Naive thymus-derived CD4-positive, alpha-beta T cell (primary cell): ENCODE measurements at places on chromosomes 12 and 14. TPM values are rescaled to one million over a fixed set of nuclear protein-coding genes. Genes with fewer than 3 reads are reported as not detected.

The FGF23 gene
- not detected for total RNA-seq

DNA sequence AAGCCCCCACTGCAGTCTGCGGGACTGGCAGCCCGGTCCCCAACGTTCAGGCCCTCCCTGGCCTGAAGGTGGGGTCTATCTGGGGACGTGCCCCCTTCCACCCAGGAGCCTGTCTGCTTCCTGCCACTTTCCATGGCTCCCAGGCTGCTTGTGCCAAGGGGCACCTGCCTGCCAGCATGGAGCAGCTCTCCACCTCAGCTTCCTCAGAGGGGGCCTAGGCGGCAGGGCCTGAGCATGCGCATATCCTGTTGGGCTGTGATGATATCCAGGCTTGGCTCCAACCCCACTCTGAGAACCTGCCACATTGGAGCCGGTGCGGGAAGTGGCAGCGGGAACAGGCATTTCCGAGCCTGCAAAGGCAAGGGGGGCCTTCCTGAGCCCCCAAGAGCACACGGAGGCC lies 57.4 kb downstream of the FUT8 start:
- no peak for DNase-seq
- no peaks in the 10 kb centered on the region for H3K4me1 ChIP-seq

DNA sequence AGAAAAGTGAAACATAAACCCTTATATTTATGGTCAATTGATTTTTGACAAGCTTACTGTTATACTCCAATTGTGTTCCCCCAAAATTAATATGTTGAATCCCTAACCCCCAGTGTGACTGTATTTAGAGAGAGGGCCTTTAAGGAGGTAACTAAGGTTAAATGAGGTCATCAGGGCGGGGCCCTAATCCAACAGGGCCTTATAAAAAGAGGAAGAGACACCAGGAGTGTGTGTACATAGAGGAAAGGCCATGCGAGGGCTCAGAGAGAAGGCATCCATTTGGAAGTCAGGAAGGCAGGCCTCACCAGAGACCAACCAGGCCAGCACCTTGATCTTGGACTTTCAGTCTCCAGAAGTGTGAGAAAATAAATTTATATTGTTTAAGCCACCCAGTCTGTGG lies 6.5 kb upstream of the VTI1B start:
- no peak overlapping the region for H3K27ac ChIP-seq
- no peak for DNase-seq
- H3K4me3 ChIP-seq, result no peak overlapping the region

The C14orf132 gene
- 21.7 TPM for total RNA-seq

The MYO1A gene
- total RNA-seq, result 1.9 TPM

The GPD1 gene
- total RNA-seq, result 0.60 and 0.64 TPM in 2 replicates

The PLA2G1B gene
- not detected in 2 replicates for total RNA-seq

DNA sequence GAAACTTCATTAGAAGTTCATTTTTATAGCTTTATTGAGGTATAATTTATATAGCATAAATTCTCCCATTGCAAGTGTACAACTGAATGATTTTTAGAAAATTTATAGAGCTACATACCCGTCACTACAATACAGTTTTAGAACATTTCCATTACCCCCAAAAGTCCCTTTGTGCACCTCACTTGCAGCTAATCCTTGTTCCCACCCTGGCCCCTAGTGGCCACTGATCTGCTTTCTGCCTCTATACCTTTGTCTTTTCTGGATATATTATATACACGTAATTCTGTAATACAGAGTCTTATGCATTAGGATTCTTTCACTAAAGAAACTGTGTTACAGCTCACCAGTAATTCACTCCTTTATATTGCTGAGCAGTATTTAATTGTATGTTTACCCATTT lies 145.1 kb upstream of the DIO2 start:
- DNase-seq, result no peak
- no peaks in the 10 kb centered on the region for H3K4me1 ChIP-seq
- no peak overlapping the region for H3K4me3 ChIP-seq
- H3K36me3 ChIP-seq, result no peaks in the 10 kb centered on the region
- no peaks in the 10 kb centered on the region for H3K27me3 ChIP-seq

GRCh38 chr14:99860219-99860618 lies 67.0 kb downstream of the EML1 start:
- no peak overlapping the region for H3K4me3 ChIP-seq
- no peaks in the 10 kb centered on the region for H3K36me3 ChIP-seq
- H3K27ac ChIP-seq, result no peak overlapping the region
- H3K4me1 ChIP-seq, result no peaks in the 10 kb centered on the region
- DNase-seq, result no peak

DNA sequence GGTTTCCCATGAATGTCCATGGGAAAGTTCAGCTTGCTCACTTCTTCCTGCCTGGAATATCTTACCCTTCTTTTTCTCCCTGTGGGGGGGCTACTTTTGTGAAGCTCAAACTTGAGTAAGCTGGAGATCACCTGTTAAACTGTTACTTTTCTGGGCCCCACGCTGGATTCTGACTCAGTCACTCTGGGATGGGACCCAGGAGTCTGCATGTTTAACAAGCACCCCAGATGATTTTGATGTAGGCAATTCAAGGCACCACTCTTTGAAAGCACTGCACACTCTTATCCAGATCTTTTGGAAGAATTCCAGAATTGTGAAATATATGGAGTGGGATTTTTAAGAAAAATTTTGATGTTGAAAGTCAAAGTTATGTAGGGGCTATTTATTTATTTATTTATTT lies 46.3 kb upstream of the IGF1 start:
- H3K4me3 ChIP-seq, result no peak overlapping the region
- no peaks in the 10 kb centered on the region for H3K4me1 ChIP-seq
- H3K27ac ChIP-seq, result no peak overlapping the region
- no peaks in the 10 kb centered on the region for H3K27me3 ChIP-seq

The SLCO1C1 gene
- total RNA-seq, result not detected

DNA sequence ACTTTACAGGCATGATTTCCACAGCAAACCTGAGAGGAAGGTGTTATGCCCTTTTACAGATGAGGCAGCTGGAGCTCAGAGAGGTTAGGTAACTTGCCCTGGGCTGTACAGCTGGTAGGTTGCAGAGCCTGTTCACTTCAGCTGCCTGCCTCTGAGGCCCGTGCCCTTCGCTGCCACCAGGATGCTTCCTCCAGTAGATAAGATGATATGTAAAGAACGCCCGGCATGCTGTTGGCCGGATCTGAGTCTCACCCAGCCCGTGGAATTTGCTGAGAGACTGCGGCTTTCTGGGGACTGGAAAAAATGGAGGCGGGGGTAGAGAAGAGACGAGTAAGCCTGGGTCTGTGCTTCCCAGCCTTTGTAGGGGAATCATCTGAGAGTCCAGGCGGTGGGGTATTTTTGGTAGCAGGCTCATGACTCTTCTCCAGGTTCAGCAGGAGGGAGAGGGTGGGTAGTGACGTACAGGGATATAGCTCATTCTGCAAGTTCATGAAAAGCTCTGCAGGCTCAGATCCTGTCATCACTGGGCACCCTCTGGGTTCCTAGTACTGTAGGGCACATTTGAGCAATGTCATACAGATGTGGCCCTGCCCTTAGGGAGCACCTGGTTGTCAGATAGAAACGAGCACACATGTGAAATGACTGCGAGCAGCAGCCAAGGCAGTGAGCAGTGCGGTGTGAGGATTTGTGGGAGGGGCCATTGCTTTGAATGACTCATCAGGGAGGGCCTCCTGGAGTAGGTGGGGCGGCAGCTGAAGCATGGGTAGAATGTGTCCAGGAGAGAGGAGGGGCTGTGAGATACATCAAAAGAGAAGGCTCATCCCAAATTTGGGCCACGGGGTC lies 159.4 kb downstream of the TSPAN9 start:
- H3K36me3 ChIP-seq, result no peaks in the 10 kb centered on the region
- no peaks in the 10 kb centered on the region for H3K4me1 ChIP-seq
- no peaks in the 10 kb centered on the region for H3K27me3 ChIP-seq
- no peak overlapping the region for H3K4me3 ChIP-seq

DNA sequence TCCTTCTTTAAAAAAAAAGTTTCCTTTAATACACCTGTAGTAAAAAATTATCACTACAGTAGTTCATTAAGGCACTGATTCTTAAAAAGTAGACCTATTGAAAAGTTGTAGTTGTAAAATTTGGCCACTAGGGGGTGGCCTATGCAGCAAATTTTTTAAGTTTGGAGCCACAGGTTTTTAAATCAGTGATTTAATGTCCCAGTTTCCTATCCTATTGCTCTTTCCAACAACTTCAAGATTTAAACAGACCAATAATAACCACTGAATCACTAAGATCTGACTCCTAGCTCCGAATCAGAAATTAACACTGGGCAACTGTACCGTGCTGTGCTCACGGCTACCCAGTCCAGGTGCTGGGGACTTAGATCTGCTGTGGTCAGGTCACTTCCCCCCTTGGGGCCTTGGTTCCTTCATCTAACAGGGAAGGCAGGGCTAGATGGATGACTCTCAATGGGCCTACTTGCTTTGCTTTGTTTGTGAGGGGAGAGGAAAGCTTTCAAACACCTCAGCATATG lies 279.3 kb downstream of the MED13L start:
- peak; percentile 31 for DNase-seq
- peaks cover 13% of the 10 kb centered on the region for H3K36me3 ChIP-seq
- no peak overlapping the region for H3K4me3 ChIP-seq
- no peaks in the 10 kb centered on the region for H3K27me3 ChIP-seq
- no peak overlapping the region for H3K27ac ChIP-seq

DNA sequence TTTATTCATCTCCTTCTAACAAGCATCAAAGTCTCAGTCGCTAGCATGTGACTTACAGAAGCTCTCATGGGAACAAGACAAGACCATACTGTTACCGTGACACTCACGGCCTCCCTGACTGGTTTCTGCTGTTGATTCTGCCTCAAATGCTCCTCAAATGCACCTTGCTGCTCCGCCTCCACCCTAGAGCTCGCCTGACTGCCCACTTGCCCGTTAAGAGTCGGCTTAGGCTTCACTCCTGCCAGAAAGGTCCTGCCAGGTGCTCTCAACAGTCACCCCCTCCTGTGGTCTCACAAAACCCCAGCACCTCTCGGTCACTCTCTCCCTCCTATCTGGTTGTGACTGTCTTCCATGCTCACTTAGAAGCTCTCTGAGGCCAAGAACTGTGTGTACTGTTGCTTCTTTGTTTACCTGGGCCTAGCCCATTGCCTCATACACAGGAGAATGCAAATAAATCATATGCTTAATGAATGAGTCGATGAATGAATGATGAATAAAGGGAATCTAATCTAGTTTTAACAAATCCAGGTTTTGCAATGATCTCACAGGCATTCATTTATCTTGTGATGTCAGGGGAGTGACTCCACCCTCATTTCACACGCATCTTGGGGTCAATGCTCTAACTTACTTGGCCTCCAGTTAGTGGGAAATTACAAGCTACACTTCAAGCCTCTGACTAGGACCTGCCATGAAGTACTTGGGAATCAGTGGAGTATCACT lies 41.3 kb downstream of the SSH1 start:
- no peaks in the 10 kb centered on the region for H3K4me1 ChIP-seq
- no peak for DNase-seq
- H3K36me3 ChIP-seq, result peaks cover 48% of the 10 kb centered on the region
- H3K27me3 ChIP-seq, result no peaks in the 10 kb centered on the region

DNA sequence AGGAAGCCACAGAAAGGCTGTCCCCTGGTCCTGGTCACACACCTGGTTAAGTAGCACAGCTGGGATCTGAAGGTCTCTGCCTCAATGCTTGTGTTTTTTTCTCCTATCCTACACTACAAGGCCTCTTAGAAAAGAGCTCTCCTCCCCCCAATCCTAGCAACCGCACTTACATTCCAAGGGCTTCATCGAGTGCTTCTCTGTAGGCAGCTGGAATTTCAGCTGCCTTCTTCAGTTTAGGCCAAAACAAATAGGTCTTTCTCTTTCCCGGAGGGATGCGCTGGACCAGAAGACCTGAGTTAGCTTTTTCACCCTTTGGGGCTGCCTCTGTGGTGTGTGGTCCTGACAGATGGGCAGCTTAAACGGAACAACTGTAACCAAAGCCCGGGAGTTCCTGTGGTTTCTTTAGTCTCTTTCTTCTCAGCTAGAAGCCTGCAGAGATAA lies 109.7 kb downstream of the GPATCH2L start:
- no peak overlapping the region for H3K4me3 ChIP-seq
- H3K4me1 ChIP-seq, result no peaks in the 10 kb centered on the region
- no peaks in the 10 kb centered on the region for H3K36me3 ChIP-seq
- DNase-seq, result no peak
- no peak overlapping the region for H3K27ac ChIP-seq

DNA sequence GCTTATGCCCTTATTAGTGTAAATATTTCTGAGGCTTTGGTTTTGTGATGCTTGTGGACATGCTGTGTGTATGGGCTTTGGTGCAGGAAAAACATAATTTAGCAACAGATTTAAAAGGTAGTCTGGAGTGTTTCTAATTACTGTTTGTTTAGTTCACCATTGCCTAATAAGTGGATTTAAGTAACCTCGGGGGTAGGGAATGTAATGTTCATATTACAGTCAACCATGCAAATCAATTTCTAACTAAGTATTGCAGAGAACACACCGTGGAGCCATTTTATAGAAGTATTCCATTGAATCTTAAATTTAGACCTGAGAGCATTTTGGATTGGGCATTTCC lies 53.5 kb downstream of the ANO6 start:
- no peaks in the 10 kb centered on the region for H3K36me3 ChIP-seq
- H3K4me3 ChIP-seq, result no peak overlapping the region
- no peak for DNase-seq
- H3K27me3 ChIP-seq, result no peaks in the 10 kb centered on the region
- H3K27ac ChIP-seq, result no peak overlapping the region
- H3K4me1 ChIP-seq, result no peaks in the 10 kb centered on the region

DNA sequence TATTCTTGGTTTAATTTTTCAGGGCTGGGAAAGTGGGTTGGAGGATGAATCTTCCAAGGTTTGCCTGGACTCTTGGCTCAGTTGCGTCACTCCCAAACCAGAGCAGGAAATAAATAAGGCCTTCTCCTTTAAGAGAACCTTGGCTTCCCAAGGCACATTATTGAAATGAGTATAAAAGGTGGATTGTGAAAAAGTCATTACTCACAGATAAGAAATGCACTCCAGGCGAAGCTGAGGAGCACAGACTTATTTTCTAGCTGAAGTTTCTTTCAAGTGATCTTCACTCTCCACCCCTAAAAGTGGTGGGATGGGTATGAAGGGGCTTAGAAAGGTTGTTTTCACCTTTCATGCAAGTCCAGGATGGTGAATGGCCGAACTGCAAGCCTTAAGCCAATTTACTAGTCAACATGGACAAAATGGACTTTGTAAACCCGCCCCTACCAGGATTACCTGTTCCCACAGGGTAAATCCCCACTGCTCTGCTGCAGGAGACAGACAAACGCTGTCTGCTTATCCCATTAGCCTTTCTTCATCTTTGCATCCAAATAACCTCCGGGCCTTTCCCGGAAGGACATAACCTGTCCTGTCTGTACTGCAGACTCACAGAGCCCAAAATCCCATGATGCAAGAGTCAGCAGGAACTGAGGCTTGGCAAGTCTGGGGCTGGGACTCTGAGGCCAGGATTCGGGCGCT lies 207.6 kb downstream of the BCL11B start:
- no peaks in the 10 kb centered on the region for H3K27me3 ChIP-seq
- H3K4me3 ChIP-seq, result no peak overlapping the region
- H3K27ac ChIP-seq, result no peak overlapping the region

GRCh38 chr14:106518054-106518943 lies 991.9 kb downstream of the TMEM121 start:
- H3K36me3 ChIP-seq, result no peaks in the 10 kb centered on the region
- no peak overlapping the region for H3K4me3 ChIP-seq

- H3K27me3 ChIP-seq, result no peaks in the 10 kb centered on the region
- H3K4me3 ChIP-seq, result no peak overlapping the region
- H3K36me3 ChIP-seq, result no peaks in the 10 kb centered on the region
- DNase-seq, result no peak
These were observed 110.0 kb downstream of the ATP23 start for GRCh38 chr12:58051378-58051777.

The CSRNP2 gene
- 23.4 TPM for total RNA-seq

GRCh38 chr12:124518051-124518932 lies 49.1 kb downstream of the NCOR2 start:
- H3K4me3 ChIP-seq, result no peak overlapping the region
- no peak overlapping the region for H3K27ac ChIP-seq
- DNase-seq, result no peak
- no peaks in the 10 kb centered on the region for H3K27me3 ChIP-seq
- no peaks in the 10 kb centered on the region for H3K4me1 ChIP-seq
